ENCODE measurements at places on chromosomes 3 and 15.

DNA sequence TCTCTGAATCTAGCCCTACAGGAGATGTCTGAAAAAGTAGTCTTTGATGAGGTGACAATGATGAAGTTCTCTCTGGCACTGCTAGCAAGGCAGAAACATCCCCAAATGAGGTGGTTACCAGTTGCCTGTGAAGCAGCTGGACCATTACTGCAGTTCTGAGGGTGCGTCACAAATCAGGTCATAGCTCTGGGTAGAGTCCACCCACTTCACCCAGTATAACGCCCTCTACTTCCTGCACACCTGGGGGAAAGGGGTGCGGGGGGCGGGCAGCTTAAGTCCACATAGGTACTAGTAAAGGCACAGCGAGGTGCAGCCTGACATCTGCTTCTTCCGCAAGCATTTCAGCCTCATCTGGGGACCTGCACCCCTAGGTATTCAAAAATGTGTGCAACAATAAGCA is 13.4 kb upstream of the SATB1 start:
- no peak for DNase-seq

DNA sequence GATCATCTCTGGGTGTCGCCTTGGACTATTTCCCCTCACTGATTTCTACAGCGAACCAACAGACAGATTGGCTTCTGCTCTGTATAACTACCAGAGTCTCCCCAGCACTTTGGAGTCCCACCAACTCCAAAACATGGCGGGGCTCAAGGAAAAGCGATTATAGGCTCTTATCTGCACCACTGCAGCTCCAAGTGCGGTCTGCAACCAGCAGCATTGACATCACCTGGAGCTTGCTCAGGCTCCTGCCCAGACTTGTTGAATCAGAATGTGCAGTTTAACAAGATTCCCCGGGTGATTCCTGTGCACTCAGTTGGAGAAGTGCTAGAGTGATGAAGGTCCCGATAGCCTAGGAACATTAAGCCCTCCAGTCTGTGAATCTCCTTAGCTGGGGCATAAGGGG is 9.0 kb downstream of the CCK start:
- no peak for DNase-seq

DNA sequence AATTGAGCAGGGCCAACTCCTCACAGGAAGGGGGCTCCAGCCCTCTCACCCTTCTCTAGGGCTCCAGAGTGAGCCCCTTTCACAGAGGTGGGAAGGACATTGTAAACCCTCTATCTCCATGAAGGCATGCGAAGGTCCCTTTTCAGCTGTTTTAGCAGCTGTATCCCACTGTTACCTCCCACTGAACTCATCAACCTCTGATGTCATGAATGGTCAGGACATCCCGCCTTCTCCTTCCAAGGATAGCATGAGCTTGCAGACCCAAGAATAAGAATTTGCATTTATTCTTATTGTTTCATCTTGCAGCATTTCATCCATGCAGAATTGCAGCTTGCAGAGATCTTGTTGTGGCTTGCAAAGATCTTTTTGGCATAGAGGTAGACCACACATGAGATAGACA is 24.3 kb upstream of the FGD5 start:
- DNase-seq = no peak

DNA sequence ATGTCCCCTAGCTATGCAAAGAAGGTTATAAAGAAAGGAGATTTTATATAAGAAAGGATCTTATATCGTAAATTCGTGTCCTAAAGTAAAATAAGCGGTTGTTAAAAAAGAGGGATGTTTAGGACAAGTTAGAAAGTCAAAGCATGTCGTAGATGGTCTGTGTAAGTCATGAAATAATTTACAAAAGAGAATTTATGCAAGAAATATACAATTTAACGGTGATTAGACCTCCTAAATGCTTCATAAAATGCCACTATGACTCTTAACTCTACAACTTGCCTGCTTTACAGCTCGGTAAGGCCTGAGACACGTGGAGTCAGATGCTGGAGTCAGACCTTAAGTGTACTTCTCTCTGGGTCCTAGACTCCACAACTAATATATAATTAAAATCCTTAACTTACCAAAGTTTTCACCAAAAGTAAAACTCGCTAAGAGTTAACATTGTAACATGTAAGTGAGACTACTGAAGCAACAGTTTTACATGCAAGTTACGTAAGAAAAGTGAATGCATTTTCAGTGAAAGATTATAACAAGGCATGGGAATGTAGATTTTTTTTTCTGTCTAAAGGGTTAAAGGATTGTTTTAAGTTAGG is 13.3 kb upstream of the SRPRB start:
- no peak for DNase-seq

GRCh38 chr3:30475038-30475808 is 131.2 kb upstream of the TGFBR2 start:
- DNase-seq = no peak

GRCh38 chr3:184176377-184177330 is 2.0 kb downstream of the AP2M1 start:
- DNase-seq = no peak

DNA sequence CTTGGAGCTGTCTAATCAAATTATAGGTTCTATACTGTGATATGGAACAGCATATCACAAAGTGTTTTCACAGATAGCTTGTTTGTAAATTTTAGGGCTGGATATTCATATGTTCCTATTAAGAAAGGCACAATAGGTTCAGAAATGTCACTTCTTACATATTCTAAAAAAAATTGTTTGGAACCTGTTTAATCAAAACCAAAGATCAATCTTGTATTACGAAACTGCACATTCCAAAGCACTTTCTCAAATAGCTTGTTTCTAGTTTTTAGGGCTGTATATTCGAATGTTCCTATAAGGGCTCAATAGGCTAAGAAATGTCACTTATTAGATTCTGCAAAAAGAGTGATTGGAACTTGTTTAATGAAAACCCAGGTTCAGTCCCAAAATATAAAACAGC is 67.4 kb upstream of the OSBPL11 start:
- no peak for DNase-seq

DNA sequence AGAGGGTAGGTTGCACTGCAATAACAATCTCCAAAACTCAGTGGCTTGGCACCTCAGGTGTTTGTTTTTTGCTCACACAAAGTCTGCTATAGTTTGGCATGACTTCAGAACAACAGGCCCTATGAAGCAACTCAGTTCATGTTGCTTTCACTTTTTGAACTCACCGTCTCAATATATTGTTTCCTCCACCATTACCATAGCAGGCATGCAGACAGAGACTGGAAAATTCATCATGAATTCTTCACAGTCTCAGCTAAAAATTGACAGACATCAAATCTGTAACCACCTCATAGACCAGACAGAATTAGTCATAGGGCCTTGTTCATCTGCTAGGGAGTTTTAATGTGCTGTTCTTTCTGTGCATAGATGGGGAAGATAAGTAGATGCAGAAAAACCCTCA is 161.4 kb upstream of the POU1F1 start:
- DNase-seq = no peak

DNA sequence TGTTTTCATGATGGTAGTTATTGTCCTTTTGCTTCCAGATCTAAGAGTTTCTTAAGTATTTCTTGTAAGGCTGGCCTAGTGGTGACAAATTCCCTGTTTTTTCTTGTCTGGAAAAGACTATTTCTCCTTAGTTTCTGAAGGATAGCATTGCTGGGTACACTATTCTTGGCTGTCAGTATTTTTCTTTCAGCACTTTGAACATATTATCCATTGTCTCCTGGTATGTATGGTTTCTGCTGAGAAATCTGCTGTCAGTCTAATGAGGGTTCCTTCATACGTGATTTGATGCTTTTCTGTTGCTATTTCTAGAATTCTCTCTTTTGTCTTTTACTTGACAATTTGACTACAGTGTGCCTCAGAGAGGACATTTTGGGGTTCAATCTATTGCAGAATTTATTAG is 134.3 kb downstream of the CGGBP1 start:
- DNase-seq = no peak

DNA sequence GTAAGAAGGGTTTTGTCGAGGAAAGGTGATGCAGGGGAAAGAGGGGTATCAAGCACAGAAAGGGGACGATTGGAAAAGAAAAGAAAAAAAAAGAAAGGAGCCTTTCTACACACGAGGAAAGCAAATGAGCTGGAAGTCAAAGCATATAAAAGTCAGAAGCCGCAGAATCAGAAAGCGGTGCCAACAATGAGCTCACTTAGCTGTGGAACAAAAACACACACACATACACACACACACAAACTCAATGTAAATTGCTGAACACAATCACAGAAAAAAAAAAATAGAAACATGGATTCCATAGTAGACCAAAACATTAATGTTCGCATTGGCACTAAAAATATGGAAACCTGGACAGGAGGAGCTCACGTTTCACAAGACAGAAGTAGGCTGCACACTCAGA is 63.4 kb upstream of the FEZF2 start:
- DNase-seq = no peak

- DNase-seq = no peak
Measured at GRCh38 chr3:81419228-81419627, 342.2 kb downstream of the GBE1 start.

GRCh38 chr3:173191611-173192010 is 50.6 kb upstream of the SPATA16 start:
- no peak for DNase-seq

GRCh38 chr15:86540840-86541467 is 461.3 kb downstream of the AGBL1 start:
- no peak for DNase-seq

DNA sequence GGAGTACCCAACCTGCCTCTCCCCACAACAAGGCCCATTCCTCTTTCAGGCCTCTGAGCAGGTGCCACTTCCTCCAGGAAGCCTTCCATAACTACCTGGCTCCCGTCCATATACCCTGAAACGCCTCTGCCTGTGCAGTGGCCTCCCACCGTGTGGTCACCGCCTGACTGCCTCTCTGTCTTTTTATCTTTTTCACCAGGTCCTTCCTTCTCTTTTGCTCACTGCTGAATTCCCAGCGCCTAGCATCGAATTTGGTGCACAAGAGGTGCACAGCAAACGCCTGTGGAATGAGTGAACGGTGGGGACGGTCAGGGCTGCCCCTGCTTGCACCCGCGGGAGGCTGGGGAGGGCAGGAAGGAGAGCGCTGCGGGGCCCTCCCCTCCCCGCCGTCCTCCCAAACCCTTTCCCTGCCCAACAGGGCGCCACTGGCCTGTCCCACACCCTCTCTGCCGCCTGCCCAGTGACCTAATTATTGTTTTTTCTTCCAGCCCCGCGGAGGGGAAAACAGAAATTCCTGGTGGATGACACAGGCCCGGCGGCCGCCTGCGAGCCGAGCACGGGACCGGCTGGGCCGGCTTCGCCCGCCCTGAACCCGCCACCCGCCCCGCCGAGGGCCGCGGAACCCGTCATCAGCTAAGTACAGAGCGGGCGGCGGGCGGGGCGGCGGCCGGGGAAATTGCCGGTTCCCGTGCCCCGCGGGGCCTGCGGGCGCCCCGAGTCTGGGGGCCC is 140.1 kb downstream of the SMAD6 start:
- DNase-seq = no peak

DNA sequence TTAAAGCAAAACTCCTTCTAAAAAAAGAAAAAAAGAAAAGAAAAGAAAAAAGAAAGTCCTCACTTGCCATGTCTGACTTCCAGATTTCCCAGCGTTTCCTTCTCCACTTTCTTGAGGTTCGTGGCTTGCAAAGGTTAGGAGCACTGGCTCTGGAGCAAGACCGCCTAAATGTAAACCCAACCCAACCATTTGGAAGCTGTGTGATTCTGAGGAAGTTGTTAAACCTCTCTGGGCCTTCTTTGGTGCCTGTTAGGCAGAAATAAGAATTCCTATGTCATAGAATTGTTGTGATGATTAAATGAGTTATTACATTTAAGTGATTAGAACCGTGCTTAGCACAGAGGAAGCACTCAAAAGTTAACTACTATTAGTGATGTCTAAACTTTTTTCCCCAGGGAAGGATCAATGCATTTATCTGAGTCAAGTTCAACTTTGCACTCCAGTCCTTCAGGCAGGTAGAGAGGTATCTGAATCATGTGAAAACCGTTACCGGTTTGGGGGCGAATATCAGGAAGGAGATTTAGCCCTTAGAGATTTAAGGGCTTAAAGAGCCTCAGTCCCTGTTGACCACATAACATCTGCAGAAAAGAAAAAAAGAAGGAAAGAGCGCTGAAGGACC is 78.3 kb upstream of the HES1 start:
- DNase-seq = no peak

- no peak for DNase-seq
Measured at GRCh38 chr3:74808506-74809275, 194.2 kb upstream of the CNTN3 start.

DNA sequence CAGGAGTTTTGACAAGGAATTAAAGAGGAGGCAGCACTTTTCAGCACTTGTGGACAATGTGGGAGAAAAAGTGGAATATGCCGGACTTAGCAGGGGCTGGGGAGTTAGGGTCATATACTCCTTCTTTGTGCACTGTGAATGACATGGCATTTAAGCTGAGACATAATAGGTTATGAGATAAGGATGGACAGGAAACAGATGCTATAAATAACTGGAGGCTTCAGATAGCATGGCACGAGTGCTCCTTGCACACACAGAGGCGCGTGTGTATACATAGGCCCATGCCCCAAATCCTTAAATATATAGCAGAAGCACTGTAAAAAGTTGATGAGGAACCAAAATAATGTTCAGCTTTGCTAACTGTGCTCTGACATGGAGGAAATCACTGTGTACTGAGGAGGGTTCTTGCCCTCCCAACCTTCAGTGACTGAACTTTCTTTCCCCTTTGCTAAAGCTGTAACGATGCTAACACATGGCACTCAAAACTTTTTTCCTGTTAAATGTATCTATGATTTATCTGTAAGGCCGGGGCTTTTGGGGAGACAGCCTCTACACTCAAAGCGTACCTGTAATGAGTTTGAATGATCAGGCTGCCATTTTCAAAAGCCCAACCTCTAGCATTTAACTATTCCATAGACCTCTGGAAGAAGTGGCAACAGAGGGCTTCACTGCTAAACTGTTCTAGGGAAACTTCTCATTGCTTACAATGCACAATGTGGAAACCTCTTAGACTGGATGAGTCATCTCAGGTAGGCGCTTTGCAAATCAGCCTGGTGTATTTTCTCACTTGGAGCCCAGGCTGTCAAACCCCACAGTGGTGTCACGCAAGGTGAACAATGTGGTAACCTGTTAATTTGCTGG is 784.6 kb downstream of the NR2F2 start:
- no peak for DNase-seq

GRCh38 chr15:26179906-26180305 is 316.8 kb upstream of the ATP10A start:
- DNase-seq = no peak

DNA sequence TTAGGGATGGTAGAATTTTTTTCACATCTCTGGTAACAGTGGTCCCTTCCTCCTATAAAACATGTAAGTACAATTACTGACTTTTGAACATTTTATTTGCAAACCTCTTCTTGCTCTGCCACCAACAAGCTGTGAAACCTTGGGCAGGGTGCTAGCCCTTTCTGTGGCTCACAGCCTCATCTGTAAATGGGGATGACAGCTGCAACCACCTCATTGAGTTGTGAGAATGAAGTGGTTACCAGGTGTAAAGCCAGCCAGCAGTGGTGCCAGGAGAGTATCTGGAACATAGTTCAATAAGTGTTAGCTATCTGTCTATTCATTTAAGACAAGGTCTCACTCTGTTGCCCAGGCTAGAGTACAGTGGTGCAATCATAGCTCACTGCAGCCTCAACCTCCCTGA is 278.1 kb downstream of the ERC2 start:
- DNase-seq = no peak

- DNase-seq = no peak
Measured at GRCh38 chr3:171160325-171160724, 133.8 kb upstream of the SLC2A2 start.

GRCh38 chr3:29635888-29636287 is 355.0 kb downstream of the RBMS3 start:
- no peak for DNase-seq

GRCh38 chr3:135000465-135000864 is 205.4 kb downstream of the EPHB1 start:
- DNase-seq = no peak

GRCh38 chr3:106332129-106332528 is 463.3 kb upstream of the CBLB start:
- DNase-seq = no peak
